DMS79 treated with DMSO at 0.1 percent for 48 hours (cell line): ENCODE measurements at places on chromosomes 11 and 22.

- DNase-seq, result peak; percentile 71
These were observed 119.9 kb downstream of the FEZ1 start for GRCh38 chr11:125376117-125376516.

- no peak for DNase-seq
These were observed 7.9 kb downstream of the FEN1 start for GRCh38 chr11:61800331-61801281.

GRCh38 chr22:47589271-47590250 lies 827.1 kb downstream of the TBC1D22A start:
- DNase-seq, result no peak

DNA sequence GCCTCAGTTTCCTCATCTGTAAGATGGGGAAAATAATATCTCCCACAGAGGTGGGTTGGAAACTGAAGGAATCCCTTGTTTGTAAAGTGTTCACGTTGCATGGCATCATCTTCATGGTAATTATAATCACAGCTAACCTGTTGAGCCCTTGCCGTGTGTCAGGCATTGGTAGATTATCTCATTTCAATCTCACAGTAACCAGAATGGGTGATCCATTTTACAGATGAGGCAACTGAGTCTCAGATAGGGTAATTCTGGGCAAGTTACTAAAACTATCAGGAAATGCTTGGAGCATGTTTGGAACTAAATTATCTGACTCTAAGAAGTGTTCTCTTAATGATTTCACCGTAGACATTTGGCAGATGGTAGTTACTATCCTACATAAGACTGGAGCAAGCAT lies 109.4 kb downstream of the NAV2 start:
- DNase-seq, result no peak

DNA sequence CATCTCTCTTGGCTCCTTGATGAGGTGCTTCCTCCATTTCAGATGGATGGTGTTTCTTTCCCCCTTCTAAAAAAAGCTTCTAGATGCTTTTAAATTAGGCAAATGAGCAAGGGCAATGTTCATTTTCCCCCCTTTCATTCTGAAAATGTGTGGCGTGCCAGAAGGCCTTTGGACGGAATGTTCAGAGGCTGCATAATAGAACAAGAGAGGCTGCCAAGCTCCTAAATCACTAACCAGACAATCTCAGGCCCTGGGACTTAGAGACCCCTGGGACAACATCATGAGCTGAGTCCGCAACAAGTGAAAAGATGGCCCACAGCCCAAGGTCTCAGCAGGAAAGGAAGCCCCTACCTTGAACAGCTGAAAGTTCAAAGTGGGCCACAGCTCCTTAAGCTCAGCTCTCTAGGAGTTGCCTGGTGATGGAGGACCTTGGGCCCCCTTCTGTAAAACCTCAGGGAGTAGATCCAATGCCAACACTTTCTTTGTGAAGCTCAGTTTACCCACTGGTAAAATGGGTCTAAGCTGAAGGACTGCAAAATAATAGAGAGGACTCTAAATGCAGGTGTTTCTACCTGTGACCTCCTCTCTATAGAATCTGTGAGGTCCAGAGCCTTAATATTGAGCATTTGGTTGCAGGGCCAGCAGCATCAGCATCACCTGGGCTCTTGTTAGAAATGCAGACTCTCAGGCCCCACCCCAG lies 144.0 kb downstream of the FBXO7 start:
- DNase-seq, result no peak

- DNase-seq, result no peak
These were observed 18.3 kb downstream of the MYO18B start for GRCh38 chr22:25760294-25760693.

- DNase-seq, result peak; percentile 31
These were observed 47.2 kb upstream of the SYT7 start for GRCh38 chr11:61627850-61628661.

GRCh38 chr11:75859614-75860013 lies 44.6 kb downstream of the UVRAG start:
- no peak for DNase-seq

GRCh38 chr22:26197425-26197824 lies 28.2 kb downstream of the SEZ6L start:
- DNase-seq, result no peak

DNA sequence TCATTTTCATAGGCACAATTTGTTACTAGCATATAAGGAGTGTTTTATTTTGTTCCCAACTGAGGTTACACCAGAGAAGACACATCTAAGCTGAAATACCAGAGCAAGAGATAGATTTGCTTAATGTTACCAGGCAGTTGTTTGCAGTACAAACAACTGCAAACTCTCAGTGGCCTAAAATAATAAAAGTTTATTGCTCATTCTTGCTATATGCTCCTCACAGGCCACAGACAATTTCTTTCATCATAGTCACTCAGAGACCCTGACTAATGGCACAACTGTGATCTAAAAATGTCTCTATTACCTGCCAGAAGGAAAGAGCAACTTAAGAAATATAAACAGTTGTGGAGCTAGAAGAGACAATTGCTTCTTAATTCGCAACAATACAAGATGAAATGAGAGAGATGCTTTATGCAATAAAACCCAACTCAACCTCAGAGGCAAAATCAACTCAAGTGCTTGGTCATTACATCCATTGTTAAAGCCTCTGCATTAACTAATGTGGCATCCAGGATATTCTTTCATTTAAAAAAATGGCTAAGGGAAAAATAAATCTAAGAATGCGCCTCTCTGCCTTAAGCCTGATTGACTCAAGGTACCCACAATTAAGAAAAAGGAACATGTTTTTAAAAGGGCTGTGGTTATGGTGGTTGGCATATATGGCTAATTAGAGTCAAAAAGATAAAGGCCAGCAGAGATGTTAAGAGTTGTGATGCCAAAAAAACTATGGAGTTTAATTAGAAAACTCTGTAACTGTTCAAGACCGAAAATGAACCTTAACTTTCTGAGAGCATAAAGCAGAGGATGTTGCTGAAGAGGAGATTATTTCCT lies 103.7 kb downstream of the CD44 start:
- DNase-seq, result peak; percentile 44

- no peak for DNase-seq
These were observed 52.3 kb downstream of the RASSF10 start for GRCh38 chr11:13061294-13061990.

DNA sequence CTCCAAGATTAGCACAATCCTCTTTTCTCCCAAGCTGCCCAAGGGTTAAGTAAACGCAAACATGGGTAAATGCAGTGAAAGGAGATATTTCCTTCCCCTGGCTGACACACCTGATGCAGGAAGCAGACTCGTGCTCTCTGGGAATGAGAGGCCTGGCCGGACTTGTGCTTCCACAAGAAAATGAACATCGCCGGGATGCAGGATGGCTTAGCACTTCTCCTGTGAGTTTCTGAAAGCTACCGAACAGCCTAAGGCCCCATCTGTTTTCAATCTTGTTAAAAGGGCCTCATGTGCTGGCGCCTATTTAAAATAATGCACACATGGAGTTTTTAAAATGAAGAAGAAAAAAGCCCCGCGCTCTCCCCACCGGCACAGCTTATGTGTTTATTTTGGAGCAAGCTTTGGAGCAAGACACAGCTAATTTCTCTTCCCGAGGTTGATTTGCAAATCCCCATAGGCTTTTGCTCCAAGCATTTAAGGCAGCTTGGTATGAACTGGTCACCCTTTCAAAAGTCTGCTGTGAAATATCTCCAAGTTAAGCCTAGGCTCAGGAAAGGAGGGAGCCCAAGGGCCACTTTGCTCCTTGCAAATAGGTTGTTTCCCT lies 100.9 kb downstream of the SYN3 start:
- no peak for DNase-seq

- no peak for DNase-seq
These were observed 23.4 kb downstream of the RELT start for GRCh38 chr11:73399636-73400035.

- no peak for DNase-seq
These were observed 2.0 kb upstream of the AP5B1 start for GRCh38 chr11:65782816-65783228.
